ENCODE measurements at places on chromosomes 13 and 19. TPM values are rescaled to one million over a fixed set of nuclear protein-coding genes. Genes with fewer than 3 reads are reported as not detected.
A peak's percentile ranks its signal among the peaks of the same experiment; 100 is the strongest.

AZU1 gene
- total RNA-seq = not detected

CCDC169 gene
- 4.1 TPM for total RNA-seq

DNA sequence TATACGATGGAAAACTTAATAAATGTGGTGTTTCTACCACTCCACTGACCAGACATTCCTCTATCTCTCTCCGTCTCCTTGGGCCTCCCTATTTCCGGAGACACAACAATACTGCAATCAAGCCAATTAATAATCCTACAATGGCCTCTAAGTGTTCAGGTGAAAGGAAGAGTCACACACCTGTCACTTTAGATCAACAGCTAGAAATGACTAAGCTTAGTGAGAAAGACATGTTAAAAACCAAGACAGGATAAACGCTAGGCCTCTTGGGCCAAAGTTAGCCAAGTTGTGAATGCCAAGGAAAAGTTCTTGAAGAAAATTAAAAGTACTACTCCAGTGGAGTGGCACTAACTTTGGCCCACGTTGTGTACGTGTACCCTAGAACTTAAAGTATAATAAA lies 22.5 kb downstream of the ZDHHC20 start:
- DNase-seq = no peak

GRCh38 chr13:21673539-21673788 lies 2.6 kb downstream of the FGF9 start:
- DNase-seq = no peak

- no peak for DNase-seq
Measured at GRCh38 chr19:46361915-46362314, 15.0 kb downstream of the PPP5C start.

- no peak for DNase-seq
Measured at GRCh38 chr13:54194233-54195024, 1165.8 kb downstream of the OLFM4 start.

DNA sequence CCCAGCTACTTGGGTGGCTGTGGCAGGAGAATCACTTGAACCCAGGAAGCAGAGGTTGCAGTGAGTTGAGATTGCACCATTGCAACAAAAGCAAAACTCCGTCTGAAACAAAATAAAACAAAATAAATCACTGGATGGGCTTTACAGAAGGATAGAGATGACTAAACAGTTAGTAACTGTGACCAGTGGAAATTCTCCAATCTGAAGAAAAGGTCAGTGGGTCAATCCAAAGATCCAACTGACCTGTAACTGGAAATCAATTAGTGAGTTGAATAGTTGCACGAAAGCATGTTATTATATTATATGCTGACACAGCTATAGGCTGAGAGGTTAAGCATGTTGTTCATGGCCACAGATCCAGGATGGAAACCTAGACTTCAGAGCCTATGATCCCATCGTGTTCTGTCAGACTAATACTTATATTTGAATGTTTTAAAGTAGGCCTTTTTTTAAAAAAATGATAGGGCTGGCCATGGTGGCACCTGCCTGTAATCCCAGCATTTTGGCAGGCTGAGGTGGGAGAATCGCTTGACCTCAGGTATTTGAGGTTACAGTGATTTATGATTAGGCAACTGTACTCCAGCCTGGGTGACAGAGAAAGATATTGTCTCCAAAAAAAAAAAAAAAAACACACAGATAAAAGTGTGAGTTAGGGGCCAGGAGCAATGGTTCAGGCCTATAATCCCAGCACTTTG lies 1.4 kb downstream of the ECH1 start:
- DNase-seq = peak; percentile 37

DNA sequence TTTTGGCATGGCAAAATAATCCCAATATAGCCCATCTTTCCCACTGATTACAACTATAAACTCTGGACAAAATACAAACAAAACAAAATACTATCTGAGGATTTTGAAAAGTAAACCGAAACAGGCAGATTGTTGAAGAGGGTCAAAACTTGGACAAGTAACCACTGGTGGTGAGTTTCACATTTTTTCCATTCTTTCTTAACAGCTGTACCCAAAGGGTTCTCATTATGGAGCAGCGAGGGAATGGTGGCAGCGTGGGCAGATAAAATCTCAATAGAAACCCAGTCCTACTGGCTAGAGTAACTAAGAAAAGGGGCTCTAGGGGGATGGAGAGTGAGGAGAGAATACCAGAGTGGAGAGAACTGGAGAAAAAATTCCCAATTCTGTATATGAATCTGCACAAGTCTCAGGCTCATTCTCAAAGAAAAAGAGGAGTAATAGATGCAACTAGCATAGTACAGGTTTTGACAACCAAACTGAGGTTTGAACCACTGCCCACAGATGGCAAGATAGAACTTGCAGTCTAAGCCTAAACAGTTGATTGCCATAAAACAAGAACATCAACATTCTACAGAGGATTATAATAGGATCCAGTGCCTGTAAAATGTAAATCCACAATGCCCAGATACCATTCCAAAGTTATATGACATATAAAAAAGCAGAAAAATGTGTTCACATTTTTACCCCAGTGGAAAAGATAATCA lies 284.5 kb downstream of the KCNRG start:
- no peak for DNase-seq

DNA sequence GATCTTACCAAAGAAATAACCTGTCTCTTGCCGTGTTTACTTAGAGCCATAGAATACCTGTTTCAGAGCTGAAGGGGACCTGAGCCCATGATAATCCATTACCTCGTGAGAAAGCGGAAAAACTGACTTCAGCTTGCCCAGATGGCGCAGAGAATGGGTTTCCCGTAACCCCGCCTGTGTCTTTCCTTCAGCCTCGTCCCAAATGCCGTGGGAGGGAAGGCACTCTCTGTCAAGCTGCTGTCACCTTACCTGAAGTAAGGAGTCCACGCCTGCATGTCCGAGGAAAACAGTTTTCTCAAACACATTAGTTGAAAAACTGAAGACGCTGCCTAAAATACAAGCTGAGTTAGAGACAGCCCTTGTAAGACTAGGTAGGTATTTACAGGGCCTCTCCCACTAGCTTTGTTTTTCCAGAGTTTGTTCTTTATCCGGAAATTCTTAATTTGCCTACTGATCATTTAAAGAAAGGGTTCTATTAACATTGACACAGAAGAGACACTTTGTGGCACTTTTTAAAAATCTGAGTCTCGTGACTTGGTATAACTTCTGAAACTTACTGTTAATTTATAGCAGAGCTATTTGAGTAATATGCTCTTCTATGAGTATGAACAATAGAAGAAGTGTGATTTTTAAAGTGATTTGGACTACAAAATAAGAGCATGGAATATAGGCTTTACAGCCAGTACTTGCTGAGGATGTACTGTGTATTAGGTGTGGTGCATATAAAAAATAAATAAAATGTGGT lies 1.3 kb upstream of the INTS6 start:
- peak; percentile 26 for DNase-seq

All from fibroblast of the aortic adventitia (primary cell).